ENCODE measurements at places on chromosomes 12 and 14.

- no peak for DNase-seq
Measured at GRCh38 chr12:20370014-20370386, 1.7 kb downstream of the PDE3A start.

GRCh38 chr14:99779751-99780150, 13.5 kb upstream of the EML1 start:
- no peak for DNase-seq

GRCh38 chr12:54859502-54859901, 5.2 kb downstream of the MUCL1 start:
- no peak for DNase-seq

DNA sequence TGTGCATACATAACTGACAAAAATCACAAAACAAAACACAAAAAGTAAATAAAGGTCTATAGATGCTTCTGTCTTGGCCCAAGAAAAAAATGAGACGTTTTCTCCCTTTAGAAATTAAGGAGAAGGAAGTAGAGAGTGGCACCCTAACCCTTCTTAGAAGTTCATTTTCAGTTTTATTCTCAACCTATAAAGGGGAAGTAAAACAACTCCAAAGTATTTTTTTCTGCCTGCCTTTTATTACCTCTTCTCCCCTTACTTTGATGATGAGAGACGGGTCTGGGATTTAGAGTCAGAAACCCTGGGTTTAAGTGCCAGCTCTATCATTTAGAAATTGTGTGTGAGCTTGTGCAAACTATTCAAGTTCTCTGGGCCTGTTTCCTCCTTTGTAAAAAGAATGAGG, 2.8 kb downstream of the PRIM1 start:
- no peak for DNase-seq

- no peak for DNase-seq
Measured at GRCh38 chr14:72605096-72605920, 288.6 kb downstream of the DPF3 start.

- DNase-seq = no peak
Measured at GRCh38 chr12:10372559-10372958, 17.3 kb downstream of the KLRK1 start.

DNA sequence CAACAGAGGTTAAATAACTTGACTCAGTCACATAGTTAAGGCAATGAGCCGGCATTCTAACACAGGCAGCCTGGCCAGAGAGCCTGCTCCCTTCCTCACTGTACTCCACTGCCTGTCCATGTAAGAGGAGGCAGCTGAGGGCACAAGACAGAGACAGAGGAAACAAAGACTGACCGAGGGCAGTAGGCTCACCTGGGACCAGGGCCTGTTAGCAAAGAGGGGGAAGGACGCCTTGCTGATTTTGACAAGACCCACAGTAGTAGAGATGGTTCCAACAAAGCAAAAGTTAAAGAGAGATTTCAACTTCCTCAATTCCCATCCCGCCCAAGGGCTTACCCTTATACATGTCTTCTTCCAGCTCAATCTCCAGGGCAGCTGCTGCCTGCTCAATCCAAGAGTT, 26.5 kb downstream of the OTUB2 start:
- no peak for DNase-seq

GRCh38 chr14:77988970-77989369, 181.2 kb upstream of the NRXN3 start:
- no peak for DNase-seq

GRCh38 chr14:92647797-92648279, 100.6 kb downstream of the LGMN start:
- no peak for DNase-seq

DNA sequence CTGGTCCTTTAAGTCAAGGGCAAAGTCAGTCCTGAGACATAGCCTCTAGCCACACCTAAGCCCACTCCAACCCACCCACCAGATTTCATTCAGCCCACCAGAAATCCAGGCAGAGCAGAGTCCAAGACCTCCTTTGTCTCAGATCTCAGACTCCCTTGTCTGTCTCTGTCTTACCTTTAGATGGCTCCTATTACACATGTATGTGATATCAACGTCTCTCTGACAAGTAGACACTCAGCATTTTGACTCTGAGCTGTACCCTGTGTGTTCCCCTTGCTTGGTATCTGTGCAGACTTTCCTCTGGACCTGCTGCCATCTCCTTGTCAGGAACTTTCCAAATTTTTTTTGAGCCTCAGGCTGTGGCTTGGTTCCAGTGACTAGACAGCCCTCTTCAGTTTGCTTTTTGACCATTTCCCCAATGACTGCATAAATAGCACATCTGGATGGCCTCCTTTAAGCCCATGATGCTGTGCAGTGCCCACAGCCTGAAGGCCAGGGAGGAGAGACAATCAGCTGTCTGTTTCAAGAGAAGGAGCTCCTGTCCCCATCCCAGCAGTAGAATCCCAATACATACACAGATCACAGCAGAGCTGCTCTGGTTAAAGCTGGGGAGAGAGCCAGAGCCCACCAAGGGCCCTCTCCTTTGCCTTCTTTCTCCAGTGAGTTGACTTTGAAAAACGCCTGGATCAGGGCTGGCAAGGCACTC, 7.0 kb downstream of the POU6F1 start:
- DNase-seq = no peak

- DNase-seq = no peak
Measured at GRCh38 chr12:71008616-71009015, 88.1 kb upstream of the PTPRR start.
